ENCODE measurements at places on chromosomes 12 and 14.

GRCh38 chr12:124046456-124046740 is 73.4 kb downstream of the ZNF664 start:
- no peak for DNase-seq

DNA sequence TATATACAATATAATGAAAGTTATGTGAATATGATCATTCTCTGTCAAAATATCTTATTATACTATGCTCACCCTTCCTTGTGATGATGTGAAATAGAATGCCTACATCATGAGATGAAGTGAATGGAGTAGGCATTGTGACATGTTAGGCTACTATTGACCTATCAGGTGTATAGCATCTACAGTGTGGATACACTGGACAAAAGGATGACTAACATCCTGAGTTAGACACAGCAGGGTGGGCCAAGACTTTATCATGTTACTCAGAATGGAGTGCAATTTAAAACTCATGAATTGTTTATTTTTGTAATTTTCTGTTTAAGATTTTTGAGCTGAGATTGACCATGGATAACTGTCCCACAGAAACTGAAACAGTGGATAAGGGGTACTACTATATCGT is 53.4 kb upstream of the NAV3 start:
- DNase-seq: no peak

GRCh38 chr12:29561664-29562071 is 64.2 kb upstream of the OVCH1 start:
- DNase-seq: no peak

GRCh38 chr14:48435221-48435620 is 759.8 kb upstream of the MDGA2 start:
- DNase-seq: no peak

- DNase-seq: no peak
These were observed 2.7 kb downstream of the ANKRD33 start for GRCh38 chr12:51890511-51891171.

GRCh38 chr12:72197790-72198189 is 74.4 kb upstream of the TRHDE start:
- no peak for DNase-seq

DNA sequence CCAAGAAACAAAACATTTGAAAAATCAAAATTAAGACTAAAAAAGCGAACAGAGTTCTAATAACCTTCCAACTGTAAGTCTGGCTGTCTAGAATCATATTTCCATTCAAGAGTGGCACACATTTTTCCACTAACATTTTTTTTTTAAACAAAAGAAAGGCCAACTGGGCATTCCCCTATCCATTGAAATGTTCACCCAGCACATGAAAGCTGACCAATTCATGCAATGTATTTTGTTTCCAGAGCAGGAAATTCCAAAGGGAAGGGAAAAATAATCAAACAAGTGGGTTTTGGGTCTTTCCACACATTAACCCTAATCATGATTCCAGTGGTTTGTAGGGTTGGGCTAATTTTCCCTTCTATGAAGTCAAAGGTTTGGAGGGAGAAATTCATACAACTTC is 206.5 kb downstream of the CALM1 start:
- no peak for DNase-seq

- no peak for DNase-seq
These were observed 42.5 kb upstream of the PPP1CC start for GRCh38 chr12:110785240-110785639.

GRCh38 chr12:28742791-28743190 is 406.3 kb upstream of the FAR2 start:
- no peak for DNase-seq

- no peak for DNase-seq
These were observed 90.3 kb downstream of the ATP2B1 start for GRCh38 chr12:89618113-89618862.

DNA sequence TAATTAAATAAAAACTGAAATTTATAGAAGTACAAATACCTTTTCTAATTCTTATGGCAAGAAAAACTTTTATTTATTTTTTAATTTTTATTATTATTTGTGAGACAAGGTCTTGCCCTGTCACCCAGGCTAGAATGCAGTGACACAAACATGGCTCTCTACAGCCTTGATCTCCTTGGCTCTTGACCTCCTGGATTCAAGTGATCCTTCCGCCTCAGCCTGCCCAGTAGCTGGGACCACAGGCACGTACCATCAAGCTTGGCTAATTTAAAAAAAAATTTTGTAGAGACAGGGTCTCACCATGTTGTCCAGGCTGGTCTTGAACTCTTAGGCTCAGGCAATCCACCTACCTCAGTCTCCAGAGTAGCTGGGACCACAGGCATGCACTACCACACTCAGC is 47.4 kb downstream of the COCH start:
- no peak for DNase-seq

DNA sequence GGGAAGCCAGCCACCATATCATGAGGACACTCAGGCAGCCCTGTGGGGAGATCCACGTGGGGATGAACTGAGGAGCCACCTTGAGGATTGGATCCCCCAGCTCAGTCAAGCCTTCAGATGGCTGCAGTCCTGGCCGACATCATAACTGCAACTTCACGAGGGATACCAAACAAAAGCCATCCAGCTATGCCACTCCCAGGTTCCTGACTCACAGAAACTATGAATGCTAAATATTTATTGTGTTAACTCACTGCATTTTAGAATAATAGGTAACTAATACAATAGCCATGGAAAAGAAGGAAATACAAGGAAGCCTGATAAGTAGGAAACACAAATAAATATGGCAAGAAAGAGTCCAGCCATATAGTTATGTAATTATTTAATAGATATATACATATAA is 42.1 kb upstream of the FAM222A start:
- no peak for DNase-seq

GRCh38 chr12:91630596-91631293 is 448.1 kb upstream of the DCN start:
- no peak for DNase-seq

DNA sequence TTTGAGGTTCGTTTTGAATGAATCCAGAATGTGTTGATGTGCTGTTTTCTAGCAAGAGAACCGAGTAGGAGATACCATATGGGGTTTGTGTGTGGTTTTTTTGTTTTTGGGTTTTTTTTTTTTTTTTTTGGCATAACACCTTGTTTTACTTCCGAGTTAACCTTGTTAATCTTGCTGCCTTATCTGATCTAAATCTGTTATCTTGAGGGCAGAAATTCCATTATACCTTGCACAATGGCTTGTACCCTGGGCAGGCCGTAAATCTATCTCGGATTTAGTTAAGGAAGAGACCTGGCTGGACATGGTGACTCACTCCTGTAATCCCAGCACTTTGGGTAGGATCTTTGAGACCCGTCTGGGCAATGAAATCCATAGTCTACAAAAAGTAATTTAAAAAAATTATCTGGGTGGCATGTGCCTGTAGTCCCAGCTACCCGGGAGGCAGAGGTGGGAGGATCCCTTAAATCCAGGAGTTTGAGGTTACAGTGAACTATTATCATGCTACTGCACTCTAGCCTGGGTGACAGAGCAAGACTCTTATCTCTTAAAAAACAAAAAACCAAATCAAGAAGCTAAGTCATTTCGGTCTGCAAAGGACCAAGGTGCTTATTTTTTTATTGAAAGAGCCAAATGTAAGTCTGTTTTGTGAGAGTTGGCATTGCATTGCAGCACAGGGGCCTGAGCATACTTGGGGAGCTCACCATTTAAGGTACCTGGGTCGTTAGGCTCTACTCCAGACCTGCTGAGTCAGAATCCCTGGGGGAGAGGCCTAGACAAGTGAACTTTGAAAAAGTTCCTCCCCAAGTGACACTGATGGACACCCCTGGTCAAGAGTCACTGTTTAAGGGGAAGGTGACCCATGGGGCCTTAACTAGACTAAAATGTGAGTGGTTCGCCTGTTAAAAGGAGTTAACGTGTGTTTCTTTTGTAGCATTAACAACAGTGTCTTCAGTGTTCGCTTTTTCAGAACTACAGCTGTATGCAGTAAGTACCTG is 6.7 kb downstream of the DLST start:
- DNase-seq: no peak

- no peak for DNase-seq
These were observed 8.7 kb downstream of the STAC3 start for GRCh38 chr12:57242329-57242690.

DNA sequence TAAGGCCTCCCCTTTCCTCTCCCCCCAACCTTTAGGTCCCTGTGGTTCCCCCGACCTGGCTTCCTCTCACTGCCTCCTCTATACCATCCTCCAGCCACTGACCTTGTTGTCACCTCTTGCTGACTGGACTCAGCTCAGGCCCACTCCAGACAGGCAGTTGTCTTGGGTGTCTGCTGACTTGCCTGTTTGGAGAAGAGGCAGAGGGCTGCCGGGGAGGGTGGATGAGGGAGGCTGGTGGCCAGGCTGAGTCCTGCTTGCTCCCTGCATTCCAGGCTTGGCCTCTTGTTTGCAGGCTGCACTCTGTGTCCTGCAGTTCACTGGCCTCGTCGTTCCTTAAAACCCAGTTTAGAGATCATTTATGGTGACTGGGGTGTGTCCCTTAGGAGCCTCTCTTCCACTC is 31.0 kb upstream of the RD3L start:
- DNase-seq: no peak

GRCh38 chr12:76035045-76035444 is 3.5 kb upstream of the PHLDA1 start:
- DNase-seq: no peak

DNA sequence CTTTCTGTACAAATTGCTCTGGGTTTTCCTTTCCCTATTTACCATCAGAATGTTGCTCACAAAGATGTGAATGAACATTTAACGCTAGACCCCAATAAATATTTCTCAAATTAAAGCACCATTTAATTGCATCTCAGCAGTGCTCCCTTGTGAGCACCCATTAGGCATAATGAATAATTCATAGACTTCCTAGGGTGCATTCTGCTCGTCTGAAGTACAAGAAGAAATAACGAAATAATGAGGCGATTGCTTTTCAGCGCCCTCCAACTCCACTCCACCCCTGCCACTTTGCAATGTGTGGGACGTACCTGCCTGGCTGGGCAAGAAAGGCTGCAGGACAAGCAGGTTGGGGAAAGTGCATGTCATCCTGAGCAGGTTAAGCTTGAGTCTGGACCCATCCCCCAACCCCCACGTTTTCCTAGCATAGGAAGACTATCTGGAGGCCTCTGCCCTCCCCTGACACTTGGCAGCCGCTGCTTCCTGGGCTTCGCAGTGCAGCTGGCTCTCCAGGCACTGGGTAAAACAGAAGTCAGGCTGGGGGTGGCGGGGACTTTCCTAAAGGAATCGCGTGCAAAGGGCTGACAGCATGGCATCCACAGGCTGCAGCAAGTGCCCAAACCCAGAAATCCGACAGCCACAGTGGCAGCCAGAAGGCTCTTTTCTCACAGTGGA is 253.7 kb downstream of the DUSP6 start:
- no peak for DNase-seq

- no peak for DNase-seq
These were observed 1.3 kb downstream of the KERA start for GRCh38 chr12:91056488-91056887.

DNA sequence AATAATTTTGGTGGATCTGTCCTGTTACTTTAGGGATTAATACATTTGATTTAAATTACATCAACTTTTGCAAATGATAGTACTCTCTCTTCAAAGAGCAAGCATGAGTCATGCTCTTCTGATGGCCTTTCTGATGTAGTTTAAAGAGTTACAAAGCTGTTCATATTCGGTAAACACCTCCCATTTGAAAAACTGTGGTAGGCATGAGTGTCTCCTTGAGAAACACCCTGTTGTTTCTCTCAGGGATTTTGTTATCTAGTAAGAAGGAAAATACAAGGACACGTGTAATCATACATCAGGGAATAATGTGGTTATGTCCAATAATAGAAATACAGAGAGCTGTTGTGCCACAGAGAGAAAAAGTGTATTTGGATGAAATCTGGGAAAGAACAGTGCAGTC is 53.3 kb upstream of the E2F7 start:
- no peak for DNase-seq

GRCh38 chr12:45290216-45290605 is 74.3 kb downstream of the ANO6 start:
- DNase-seq: peak; percentile 42

DNA sequence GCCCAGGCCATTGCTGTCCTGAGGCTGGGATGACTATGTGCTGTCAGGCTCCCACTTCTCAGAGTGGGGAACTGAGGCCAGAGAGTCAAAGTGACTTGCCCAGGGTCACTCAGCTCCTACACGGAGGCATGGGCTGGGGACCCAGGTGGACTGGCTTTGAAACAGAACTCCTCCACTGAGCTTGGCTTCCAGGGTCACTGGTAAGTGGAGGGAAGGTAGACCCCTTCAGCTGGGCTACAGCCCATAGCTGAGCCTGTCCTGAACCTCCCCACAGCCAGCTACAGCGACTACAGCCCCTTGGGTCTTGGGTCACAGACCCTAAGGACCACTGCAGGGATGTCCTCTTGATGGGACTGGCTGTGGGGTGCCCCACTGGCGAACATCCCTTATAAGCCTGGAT is 40.3 kb upstream of the TRAF3 start:
- no peak for DNase-seq

- no peak for DNase-seq
These were observed 6.6 kb upstream of the PPM1A start for GRCh38 chr14:60242429-60242828.

GRCh38 chr12:123942911-123943648 is 29.6 kb downstream of the CCDC92 start:
- no peak for DNase-seq

DNA sequence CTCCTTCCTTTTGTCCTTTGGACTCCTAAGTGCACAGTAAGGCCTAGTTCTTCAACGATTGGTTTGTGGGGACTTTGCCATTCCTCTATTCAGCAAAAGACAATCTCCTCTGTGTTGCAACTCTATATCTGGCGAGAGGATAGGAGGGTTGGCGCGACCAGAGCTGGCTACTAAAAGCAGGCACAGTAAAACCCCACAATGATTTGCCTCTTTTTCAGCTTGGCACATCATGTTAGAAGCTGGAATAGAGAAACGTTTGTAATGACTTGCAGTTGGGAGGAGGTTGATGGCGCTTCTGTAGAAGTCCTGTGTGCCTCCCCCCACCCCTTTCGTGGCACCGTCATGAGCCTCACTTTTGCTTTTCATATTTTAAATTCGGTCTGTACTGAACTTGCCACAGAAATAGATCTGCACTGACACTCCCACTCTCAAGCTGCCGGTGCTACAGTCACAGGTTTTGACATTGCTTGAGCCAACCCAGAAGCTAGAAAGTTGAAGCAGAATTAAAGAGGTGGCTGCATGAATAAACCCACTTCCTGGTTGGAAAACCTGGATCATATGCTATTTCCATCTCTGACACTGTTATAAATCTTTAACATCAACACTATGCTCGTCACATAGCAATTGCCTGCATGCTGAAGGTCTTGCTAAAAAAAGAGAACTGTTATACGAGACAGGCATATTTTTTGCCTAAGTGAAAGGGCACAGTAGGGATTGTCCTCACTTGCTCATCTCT is 315.3 kb upstream of the PRICKLE1 start:
- no peak for DNase-seq

- no peak for DNase-seq
These were observed 35.5 kb downstream of the STXBP6 start for GRCh38 chr14:25014440-25014839.

DNA sequence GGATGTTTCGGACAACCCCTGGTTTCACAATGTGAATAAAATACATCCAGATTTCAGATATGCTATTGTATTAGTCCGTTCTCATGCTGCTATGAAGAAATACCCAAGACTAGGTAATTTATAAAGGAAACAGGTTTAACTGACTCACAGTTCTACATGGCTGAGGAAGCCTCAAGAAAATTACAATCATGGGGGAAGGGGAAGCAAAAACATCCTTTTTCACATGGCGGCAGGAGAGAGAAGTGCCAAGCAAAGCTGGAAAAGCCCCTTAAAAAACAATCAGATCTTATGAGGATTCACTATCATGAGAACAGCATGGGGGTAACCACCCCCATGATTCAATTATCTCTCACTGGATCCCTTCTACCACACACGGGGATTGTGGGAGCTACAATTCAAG is 451.7 kb downstream of the MDGA2 start:
- DNase-seq: no peak

All from GM04503 (cell line).